ENCODE measurements at places on chromosomes 4 and X.
A peak's percentile ranks its signal among the peaks of the same experiment; 100 is the strongest.

DNA sequence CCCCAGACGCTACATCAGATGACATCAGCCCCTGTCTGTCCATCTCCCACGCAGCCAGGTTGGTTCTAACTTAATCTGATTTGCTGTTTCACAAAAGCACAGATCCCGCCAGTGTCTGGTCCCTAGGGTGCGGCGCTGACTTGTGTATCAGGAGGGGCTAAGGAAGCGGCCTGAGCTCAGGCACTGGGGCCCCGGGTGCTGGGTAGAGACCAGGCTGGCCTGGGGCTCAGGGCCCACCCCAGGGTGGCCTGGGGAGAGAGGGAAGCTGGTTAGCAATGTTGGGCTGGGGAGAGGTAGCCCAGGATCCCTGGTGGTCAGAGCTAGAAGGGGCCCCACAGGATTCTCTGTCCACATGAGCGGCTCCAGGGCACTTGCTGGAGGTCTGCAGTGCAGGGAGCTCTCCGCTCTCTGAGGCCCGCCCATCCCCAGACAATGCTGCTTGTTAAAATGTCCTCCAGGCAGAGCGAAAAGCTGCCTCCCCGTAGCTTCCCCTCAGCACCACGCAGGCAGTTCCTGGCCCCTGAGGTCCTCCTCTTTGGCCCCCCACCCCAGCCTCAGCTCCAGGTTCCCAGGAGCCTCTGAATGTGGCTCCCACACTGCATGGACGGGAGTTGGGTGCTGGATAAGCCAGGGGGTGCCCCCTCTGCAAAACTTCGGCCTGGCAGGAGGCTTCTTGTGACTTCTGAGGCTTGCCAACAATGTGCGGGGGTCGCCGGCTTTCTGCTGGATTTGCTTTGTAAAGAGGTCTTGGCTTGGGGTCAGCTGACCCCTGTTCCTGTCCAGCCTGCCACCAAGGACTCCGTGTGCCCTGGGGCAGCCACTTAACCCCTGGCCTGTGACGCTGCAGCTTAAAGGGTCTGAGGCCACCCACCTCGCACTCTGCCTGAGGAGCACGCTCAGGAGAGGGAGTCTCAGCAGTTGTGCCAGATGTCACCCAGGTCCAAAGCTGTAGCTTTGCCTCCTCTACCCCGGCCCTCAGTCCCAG is 112.9 kb downstream of the CPZ start:
- peak; percentile 15 for DNase-seq

DNA sequence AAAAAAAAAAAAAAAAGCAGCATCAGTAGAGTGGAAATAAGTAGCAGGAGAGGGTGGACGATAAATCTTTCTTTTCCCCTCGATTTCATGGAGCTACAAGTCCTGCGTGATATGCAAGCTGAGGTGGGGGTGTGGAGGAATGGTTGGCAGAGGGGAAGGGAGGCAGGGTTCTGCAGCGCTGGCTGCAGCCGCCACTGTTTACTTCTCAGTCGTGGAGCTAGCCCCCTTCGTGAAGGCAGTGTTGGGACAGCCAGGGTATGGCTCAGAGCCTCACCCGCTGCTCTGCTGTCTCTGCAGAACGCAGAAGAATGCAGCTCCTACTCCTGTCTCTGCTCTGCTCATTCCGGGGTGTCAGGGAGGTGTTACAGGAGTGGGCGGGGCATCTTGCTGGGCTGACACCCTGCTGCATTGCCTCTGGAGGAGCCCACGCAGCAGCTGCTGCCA is 140.6 kb downstream of the GPM6A start:
- DNase-seq, result peak; percentile 56

DNA sequence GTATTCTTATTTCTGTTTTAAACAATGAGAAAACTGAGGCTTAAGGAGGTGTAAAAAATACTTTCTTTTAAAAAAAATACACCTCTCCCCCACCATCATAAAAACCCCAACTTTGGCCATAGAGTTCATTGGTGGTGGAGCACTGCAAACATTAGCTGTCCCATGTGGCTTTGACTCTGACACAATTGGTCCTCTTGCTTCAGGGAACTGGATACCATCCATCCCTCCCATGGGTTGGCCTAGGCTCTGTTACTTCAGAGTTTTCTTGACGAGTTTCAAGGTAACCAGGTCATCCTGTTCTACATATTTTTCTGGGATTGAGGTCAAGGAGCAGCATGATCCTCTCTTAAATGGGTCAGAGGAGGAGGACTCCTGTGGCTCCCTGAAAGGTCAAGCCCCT is 50.5 kb downstream of the TMEM164 start:
- no peak for DNase-seq

- no peak for DNase-seq
These were observed 71.5 kb downstream of the PPP4R3C start for GRCh38 chrX:27391623-27392022.

DNA sequence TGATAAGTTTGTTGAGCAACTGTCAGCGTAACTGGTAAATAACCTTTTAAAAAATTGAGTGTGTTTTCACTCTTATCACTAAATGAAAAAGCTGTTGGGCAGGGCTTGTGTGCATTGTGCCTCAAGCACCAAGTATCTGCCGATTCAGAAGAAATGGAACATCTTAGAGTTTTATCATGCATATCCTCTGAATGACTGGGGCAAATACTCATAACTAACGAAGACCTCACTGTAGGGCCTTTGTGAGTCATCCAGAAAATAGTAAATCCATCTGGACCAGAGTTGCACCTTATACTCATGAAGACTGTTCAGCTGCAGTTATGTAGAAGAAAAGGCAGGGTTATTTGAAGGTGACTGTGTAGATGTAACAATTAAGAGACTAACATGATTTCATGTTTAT is 222.1 kb downstream of the CAMK2D start:
- no peak for DNase-seq

GRCh38 chr4:4704267-4704666 is 155.2 kb upstream of the MSX1 start:
- DNase-seq, result no peak

- DNase-seq, result no peak
These were observed 72.0 kb upstream of the GPRIN3 start for GRCh38 chr4:89379511-89380044.

DNA sequence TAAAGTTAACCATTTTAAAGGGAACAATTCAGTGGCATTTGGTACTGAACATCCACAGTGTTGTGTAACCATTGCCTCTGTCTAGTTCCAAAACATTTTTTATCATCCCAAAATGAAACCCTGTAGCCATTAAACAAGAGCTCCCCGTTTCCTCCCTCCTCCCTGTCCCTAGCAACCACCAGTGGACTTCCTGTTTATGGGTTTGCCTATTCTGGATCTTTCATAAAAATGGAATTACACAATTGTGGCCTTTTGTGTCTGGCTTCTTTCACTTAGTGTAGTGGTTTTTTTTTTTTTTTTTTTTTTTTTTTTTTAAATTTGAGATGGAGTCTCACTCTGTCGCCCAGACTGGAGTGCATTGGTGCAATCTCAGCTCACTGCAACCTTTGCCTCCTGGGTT is 11.6 kb downstream of the RBMX2 start:
- DNase-seq, result no peak

- no peak for DNase-seq
These were observed 1.6 kb downstream of the OPRPN start for GRCh38 chr4:70399319-70399718.

DNA sequence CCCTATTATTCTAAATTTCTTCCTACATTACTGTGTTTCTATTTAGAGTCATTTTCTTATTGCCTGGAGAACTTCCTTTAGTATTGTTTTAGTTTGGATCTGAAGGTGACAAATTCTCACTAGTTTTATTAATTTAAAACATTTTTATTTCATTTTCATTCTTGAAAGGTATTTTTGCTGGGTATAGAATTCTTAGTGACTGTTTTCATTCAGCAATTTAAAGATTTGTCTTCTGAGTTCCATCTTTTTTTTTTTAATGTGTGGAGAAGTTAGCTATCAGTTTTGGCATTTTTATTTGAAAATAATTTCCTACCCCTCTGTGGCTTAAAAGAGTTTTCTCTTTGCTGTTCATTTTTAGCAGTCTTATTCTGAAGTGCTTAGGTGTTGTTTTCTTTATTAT is 169.2 kb downstream of the FRAS1 start:
- DNase-seq, result no peak

- no peak for DNase-seq
These were observed 36.9 kb upstream of the RPA4 start for GRCh38 chrX:96846841-96847240.

- no peak for DNase-seq
These were observed 364.9 kb downstream of the ZNF674 start for GRCh38 chrX:46180258-46180687.

GRCh38 chrX:25015486-25016360 is at the start of gene ARX:
Gene ARX, minus strand, starts transcription at chrX:25015965. Its CDS starts 228 bp downstream, at chrX:25015737.
- DNase-seq, result peak; percentile 78

- DNase-seq, result no peak
These were observed 25.8 kb upstream of the KLHL34 start for GRCh38 chrX:21683941-21684340.

- no peak for DNase-seq
These were observed 14.2 kb downstream of the ZMYM3 start for GRCh38 chrX:71239781-71240180.

GRCh38 chrX:147570483-147570882 is 341.2 kb upstream of the FMR1 start:
- no peak for DNase-seq

DNA sequence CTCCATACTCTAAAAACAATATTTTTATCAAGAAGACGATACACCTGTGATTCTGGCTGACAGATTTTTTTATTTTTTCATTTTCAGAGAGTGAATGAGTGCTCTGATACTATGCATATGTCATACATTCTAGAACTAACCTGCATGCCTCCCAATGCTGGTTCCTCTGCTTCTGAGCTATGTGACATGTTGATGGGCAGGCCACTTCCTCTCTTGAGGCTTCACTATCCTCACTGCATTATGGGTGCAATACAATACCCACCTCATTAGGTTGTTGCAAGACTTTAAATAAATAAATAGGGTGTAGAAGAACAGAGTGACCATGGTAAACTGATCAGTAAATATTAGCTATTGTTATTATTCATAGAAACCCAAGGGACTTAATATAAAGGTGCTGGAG is 408.3 kb downstream of the HNRNPD start:
- no peak for DNase-seq

- DNase-seq, result no peak
These were observed 984.9 kb upstream of the INTU start for GRCh38 chr4:126647756-126648397.

DNA sequence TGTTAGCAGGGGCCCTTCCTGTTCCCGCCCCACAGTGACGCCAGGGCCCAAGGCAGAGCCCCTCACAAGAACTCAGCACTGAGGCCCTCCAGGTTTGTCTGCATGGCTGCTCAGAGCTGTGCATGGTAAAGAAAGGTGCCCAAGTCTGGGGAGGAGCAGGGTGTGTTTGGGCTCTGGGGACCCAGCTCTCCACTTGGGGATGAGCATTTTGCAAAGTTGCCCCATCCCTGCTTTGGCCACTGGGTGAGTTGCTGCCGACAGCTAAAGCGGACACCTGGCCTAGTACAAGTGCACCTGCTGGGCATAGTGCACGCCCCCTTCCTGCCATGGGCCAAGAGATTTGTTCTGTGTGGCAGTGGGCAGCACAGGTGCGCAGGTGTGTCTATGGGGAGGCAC is 2.0 kb upstream of the MXD4 start:
- DNase-seq, result no peak

GRCh38 chr4:185005219-185005819 is 13.0 kb upstream of the HELT start:
- DNase-seq, result peak; percentile 91

GRCh38 chr4:119942806-119943205 is 123.8 kb downstream of the MAD2L1 start:
- DNase-seq, result no peak

DNA sequence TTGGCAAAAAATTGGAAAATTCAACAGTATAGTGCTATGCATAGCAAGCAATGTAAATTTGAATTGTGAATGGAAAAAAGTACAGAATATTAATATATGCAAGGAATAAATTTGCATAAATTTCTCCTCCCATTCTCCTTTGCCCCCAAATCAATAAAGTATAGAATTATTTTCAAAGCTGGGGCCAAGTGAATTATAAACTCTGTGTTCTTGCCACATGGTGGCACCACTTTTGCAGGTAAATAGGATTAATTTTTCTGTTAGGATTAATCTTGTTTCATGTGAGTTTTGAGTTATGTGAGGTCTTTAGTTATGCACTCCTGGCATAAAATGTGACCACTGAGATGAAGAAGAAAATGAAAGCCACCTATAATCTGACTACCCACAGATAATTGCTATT is 19.9 kb downstream of the COPS4 start:
- DNase-seq, result no peak

GRCh38 chrX:117972711-117973109 is 143.9 kb downstream of the KLHL13 start:
- peak; percentile 12 for DNase-seq

DNA sequence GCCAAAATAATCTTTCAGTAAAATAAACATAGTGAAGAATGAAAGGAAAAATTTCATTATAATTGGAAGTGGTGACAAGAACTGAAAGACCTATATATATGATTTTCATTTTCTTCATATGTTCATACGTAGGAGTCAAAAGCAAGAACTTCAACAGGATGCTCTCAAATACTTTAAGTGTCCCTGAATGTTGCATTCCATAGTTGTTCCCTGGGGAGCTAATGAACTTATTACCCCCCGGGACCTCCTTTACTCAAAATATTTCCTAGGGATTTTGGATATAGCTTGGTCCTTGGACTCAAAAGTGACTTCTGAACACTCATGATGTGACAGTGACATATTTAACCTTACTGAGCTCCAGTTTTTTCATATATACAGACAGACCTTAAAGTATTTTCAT is 44.9 kb upstream of the NDST4 start:
- DNase-seq, result no peak

DNA sequence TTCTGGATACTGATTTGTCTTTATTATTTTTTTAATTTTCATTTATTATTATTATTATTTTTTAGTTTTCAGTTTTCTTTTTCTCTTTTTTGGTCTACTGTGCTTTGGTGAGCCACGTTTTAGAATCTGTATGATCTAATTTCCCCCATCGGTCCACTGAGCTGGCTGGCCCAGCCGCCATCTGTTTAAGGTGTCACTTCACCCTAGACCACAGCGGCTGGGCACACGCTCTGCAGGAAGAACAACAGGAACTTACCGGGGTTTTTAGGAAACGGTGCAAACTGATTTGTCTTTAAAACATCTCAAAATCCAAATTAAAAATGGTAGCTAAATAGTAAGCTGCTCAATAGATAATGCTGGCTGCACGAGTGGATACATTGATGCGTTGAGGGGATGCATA is 48.8 kb upstream of the AMOT start:
- no peak for DNase-seq
